Adrenal gland (tissue), 19 donors: ENCODE measurements at places on chromosomes 13 and 19.

DNA sequence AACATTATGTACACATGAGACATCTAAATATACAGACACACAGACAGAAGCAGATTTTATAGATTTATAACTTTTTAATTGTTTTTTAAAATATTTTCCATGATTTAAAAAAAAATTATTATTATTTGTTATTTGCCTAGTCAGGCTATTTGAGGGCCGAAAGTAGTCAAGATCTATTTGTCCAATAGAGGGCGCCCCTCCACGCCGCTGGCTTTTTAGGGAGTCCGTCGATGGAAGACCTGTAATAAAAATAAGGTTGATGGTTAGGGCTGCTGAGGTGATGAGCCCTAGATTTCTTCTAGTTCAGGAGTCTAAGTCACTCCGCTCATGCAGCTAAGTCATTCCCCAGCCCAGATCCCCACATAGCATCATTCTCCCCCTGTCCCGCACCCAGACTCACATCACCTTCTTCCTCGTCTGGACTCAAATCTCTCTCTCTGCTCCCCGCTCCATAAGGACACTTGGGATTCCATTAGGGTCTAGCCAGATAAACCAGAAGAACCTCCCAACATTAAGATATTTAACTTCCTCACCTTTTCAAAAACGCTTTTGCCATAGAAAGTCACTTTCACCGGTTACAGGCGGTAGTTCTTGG lies 33.9 kb upstream of the CEACAM21 start:
- DNase-seq, result peak; percentile 65

GRCh38 chr19:2167896-2168618 lies 4.3 kb downstream of the DOT1L start:
- DNase-seq, result peak; percentile 76

DNA sequence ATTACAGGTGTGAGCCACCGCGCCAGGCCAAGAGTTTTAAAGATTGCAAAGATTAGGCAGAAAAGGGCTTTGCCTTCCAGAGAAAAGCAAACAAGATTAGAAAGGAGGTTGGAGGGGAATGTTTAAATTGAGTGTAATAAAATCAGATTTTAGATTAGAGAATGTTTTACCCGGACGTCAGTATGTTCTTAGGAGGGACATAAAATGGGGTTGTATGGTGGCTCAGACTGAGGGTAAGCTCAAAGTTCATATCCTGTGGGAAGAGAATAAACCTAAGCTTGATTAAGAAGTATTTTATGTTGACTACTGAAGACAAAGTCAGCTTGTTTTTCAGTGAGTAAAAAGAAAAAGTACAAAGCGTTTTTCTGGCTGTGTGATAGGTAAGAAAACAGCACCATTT lies 34.1 kb upstream of the ZNF681 start:
- no peak for DNase-seq

DNA sequence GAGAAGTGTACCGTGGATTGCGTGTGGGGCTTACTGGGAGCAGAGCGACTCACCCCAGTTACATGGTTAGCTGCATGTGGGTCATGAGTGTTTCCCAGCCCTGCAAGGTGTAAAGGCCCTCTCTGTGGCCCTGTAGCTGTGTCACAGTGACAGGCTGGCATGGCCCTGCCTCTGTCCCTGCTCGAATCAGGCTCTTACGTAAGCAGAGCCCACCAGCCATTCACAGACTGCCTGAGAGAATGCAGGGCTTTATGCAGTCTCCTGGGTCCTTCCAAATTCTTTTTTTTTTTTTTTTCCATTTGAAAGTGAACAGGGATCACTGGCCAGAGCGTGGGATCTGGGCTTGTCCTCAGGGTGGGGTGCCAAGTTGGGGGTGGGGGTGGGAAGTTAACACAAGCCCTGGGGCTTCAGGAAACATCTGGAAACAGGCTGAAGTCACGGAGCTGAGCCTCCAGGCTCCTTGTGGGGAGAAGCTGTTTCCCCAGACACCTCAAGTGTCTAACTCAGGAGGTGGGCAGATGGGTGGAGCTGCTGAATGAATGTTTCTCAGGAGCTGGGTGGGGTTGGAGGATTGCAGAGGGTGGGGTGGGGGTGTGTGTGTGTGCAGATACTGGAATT lies 13.4 kb downstream of the TECR start:
- DNase-seq, result no peak

DNA sequence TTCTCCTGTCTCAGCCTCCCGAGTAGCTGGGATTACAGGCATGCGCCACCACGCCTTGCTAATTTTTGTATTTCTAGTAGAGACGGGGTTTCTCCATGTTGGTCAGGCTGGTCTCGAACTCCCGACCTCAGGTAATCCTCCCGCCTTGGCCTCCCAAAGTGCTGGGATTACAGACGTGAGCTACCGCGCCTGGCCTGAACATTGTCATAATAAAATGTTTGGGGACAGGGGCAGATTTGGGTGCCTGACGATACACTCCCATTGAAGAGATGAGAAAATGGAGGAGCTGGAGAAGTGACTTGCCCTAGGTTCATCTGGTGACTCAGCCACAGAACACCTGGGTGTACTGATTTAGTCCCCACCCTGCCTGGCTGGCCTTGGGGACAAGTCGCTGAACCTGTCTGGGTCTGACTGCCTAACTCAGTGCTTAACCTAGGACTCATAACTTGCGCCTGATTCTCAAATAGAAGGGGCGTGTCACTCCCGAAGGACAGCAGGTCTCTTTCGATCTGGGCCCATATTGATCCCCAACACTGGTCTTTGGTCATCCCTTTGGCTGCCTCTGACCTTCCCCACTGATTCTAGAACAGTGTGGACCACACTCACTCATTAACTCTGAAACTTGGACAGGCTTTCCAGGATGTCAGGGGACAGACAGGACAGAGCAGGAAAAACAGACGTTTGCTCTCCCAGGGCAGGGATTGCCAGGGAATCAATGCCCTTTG lies 7.6 kb upstream of the BICRA start:
- no peak for DNase-seq

GRCh38 chr13:53847502-53847901 lies 818.9 kb downstream of the OLFM4 start:
- DNase-seq, result no peak
